Progenitor cell of endocrine pancreas (in vitro differentiated cells): ENCODE measurements at places on chromosomes 1 and 21. TPM values are rescaled to one million over a fixed set of nuclear protein-coding genes. Genes with fewer than 3 reads are reported as not detected.

- H3K27ac ChIP-seq: no peak overlapping the region
- no peak overlapping the region for H3K4me3 ChIP-seq
- DNase-seq: no peak
- peaks cover 4% of the 10 kb centered on the region for H3K4me1 ChIP-seq
- no peaks in the 10 kb centered on the region for H3K27me3 ChIP-seq
- H3K36me3 ChIP-seq: no peaks in the 10 kb centered on the region
Measured at GRCh38 chr1:157574836-157575235, 22.5 kb upstream of the FCRL5 start.

Gene MTARC2
- total RNA-seq: 14.3 and 18.3 TPM in 2 replicates

GRCh38 chr21:18354947-18355346 is 48.6 kb downstream of the TMPRSS15 start:
- no peak for DNase-seq
- no peak overlapping the region for H3K27ac ChIP-seq
- no peaks in the 10 kb centered on the region for H3K36me3 ChIP-seq
- H3K27me3 ChIP-seq: no peaks in the 10 kb centered on the region
- H3K4me3 ChIP-seq: no peak overlapping the region

Gene PRDM16
- total RNA-seq: 68.7 and 69.1 TPM in 2 replicates

Gene OR2W3
- total RNA-seq: 0.31 TPM in 1 of 2 replicates, not detected in the other

Gene SNX7
- total RNA-seq: 29.7 and 32.2 TPM in 2 replicates

DNA sequence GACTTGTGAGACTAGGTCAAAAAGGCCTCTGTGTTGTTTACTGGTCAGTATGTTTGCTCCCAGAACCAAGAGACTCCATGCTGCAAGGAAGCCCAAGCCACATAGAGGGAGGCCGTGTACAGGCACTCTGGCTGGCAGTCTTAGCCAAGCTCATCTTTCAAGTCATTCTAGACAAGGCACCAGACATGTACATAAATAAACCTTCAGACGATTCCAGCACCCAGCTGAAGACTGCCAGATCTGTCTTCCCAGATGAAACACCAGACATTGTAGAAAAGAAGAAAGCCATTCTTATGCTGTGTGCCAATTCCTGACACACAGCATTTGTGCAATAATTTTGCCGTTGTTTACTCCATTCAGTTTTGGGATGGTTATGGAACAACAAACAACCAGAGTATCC is 595.5 kb downstream of the KIF26B start:
- H3K27ac ChIP-seq: no peak overlapping the region
- H3K27me3 ChIP-seq: no peaks in the 10 kb centered on the region
- H3K4me1 ChIP-seq: no peaks in the 10 kb centered on the region
- peaks cover 6% of the 10 kb centered on the region for H3K36me3 ChIP-seq
- no peak for DNase-seq
- no peak overlapping the region for H3K4me3 ChIP-seq

- H3K36me3 ChIP-seq: peaks cover 4% of the 10 kb centered on the region
- H3K27me3 ChIP-seq: peaks cover 15% of the 10 kb centered on the region
- H3K27ac ChIP-seq: no peak overlapping the region
- no peak overlapping the region for H3K4me3 ChIP-seq
Measured at GRCh38 chr1:208103597-208104513, 140.3 kb downstream of the PLXNA2 start.

- H3K4me3 ChIP-seq: no peak overlapping the region
- DNase-seq: no peak
Measured at GRCh38 chr1:107789817-107790524, 175.0 kb downstream of the VAV3 start.

GRCh38 chr1:226388131-226388530 is 19.8 kb downstream of the PARP1 start:
- peaks cover 6% of the 10 kb centered on the region for H3K36me3 ChIP-seq
- no peaks in the 10 kb centered on the region for H3K27me3 ChIP-seq
- H3K27ac ChIP-seq: no peak overlapping the region
- no peak overlapping the region for H3K4me3 ChIP-seq
- H3K4me1 ChIP-seq: no peaks in the 10 kb centered on the region

- H3K4me1 ChIP-seq: peaks cover 7% of the 10 kb centered on the region
- H3K36me3 ChIP-seq: no peaks in the 10 kb centered on the region
- DNase-seq: no peak
- peak overlapping the region; percentile 67 for H3K4me3 ChIP-seq
- H3K27ac ChIP-seq: peak overlapping the region; percentile 64
- no peaks in the 10 kb centered on the region for H3K27me3 ChIP-seq
Measured at GRCh38 chr1:1325288-1326074, 879 bp downstream of the CPTP start.

GRCh38 chr21:39341249-39341923 is 7.5 kb downstream of the HMGN1 start:
- H3K4me3 ChIP-seq: no peak overlapping the region
- peaks cover 26% of the 10 kb centered on the region for H3K4me1 ChIP-seq
- DNase-seq: no peak
- H3K27ac ChIP-seq: no peak overlapping the region
- H3K36me3 ChIP-seq: peaks cover 38% of the 10 kb centered on the region

Gene CFAP107
- 1.2 and 2.8 TPM in 2 replicates for total RNA-seq

GRCh38 chr1:185279571-185279970 is 37.5 kb downstream of the IVNS1ABP start:
- no peak overlapping the region for H3K4me3 ChIP-seq
- no peaks in the 10 kb centered on the region for H3K4me1 ChIP-seq
- no peak for DNase-seq
- H3K27ac ChIP-seq: no peak overlapping the region

Gene CD5L
- total RNA-seq: not detected in 2 replicates

GRCh38 chr1:177744906-177745305 is 225.0 kb downstream of the SEC16B start:
- no peak overlapping the region for H3K27ac ChIP-seq
- no peaks in the 10 kb centered on the region for H3K27me3 ChIP-seq
- H3K4me1 ChIP-seq: peaks cover 4% of the 10 kb centered on the region
- DNase-seq: no peak
- H3K36me3 ChIP-seq: no peaks in the 10 kb centered on the region

Gene EGLN1
- total RNA-seq: 18.3 and 19.9 TPM in 2 replicates

GRCh38 chr1:75768016-75768415 is 18.0 kb upstream of the RABGGTB start:
- no peaks in the 10 kb centered on the region for H3K4me1 ChIP-seq
- no peak overlapping the region for H3K4me3 ChIP-seq
- H3K27ac ChIP-seq: no peak overlapping the region
- no peaks in the 10 kb centered on the region for H3K36me3 ChIP-seq
- H3K27me3 ChIP-seq: no peaks in the 10 kb centered on the region
